Astrocyte (in vitro differentiated cells and primary cell): ENCODE measurements at places on chromosomes 4 and X.

DNA sequence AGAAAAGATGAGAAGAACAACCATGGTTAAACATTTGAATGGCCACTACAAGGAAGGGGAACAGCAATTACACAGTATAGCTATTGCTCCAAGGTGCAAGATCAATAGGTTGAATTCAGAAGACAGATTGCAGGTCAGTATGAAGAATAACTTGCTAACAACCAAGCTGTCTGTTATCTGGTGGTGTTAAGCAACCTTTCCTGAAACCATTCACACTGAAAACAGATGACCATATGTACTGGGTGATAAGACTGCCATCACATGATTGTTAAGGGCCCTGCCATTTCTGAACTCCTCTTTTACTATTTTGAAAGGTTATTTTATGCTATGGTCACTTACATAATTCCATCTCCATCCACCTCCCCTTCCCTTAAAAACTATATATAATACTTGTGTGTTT is 6.8 kb downstream of the GABRA3 start:
- no peak for DNase-seq

- DNase-seq, result no peak
Measured at GRCh38 chr4:85431881-85432485, 43.0 kb upstream of the ARHGAP24 start.

- no peak for DNase-seq
Measured at GRCh38 chr4:85154591-85154990, 188.1 kb upstream of the WDFY3 start.

GRCh38 chrX:93528917-93529316 is 144.5 kb downstream of the NAP1L3 start:
- no peak for DNase-seq

DNA sequence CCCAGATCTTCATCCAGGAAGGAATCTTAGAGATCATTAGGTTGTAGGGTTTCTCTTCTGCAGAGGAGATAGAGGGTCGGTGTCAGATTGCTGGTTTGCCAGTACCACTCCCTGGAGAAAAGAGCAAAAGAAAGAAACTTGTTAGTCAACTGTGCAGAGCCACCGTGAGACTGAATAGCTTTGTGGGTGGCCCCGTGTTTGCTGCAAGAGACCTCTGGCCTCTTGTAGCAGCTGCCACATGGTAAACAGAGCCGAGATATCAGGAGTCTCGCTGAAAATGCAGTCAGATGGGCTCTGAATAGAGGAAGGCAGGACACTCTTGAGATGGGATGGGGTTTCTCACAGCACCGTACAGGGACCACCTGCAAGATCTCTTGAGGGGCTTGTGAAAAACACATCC is 149.7 kb downstream of the PTTG2 start:
- no peak for DNase-seq

GRCh38 chrX:71954458-71954857 is 43.8 kb downstream of the NHSL2 start:
- no peak for DNase-seq

- DNase-seq, result no peak
Measured at GRCh38 chrX:136712650-136713310, 64.8 kb downstream of the CD40LG start.

GRCh38 chr4:164926301-164926700 is 49.3 kb downstream of the APELA start:
- DNase-seq, result no peak

- peak; percentile 94 for DNase-seq
Measured at GRCh38 chr4:107689912-107690587, 30.0 kb downstream of the PAPSS1 start.

GRCh38 chr4:109735566-109736365 is 5.9 kb upstream of the PLA2G12A start:
- peak; percentile 42 for DNase-seq

GRCh38 chrX:63967551-63967950 is 182.5 kb upstream of the ARHGEF9 start:
- no peak for DNase-seq

- peak; percentile 34 for DNase-seq
Measured at GRCh38 chrX:22739276-22739675, 260.5 kb upstream of the DDX53 start.

- peak; percentile 89 for DNase-seq
Measured at GRCh38 chr4:53098681-53099121, 236.6 kb downstream of the RASL11B start.

- DNase-seq, result no peak
Measured at GRCh38 chr4:123495530-123495929, 98.9 kb downstream of the SPRY1 start.

GRCh38 chr4:188262464-188262863 is 123.2 kb downstream of the TRIML1 start:
- no peak for DNase-seq
